ENCODE measurements at places on chromosomes 5 and 9.

DNA sequence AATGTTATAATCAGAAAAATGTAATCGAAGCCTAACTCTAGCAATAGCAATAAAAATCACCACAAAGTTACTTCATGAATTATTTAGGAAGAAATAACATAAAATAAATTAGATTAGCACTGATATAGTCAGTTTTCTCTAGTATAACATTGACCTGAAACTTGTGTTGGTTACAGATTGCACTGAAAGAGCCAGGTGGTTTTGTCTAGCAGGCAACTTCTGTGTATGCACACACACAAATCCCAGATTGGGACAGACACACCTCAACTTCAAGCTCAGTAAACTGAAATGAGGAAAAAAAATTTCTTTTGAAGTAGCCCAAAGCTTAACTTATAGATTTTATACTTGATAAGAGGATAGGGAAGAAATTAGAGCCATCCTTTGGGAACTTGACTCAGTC, 129.3 kb downstream of the EFNA5 start:
- H3K27ac ChIP-seq: no peak overlapping the region
- H3K4me3 ChIP-seq: no peak overlapping the region
- H3K27me3 ChIP-seq: no peaks in the 10 kb centered on the region
- no peaks in the 10 kb centered on the region for H3K36me3 ChIP-seq
- H3K4me1 ChIP-seq: peaks cover 4% of the 10 kb centered on the region

DNA sequence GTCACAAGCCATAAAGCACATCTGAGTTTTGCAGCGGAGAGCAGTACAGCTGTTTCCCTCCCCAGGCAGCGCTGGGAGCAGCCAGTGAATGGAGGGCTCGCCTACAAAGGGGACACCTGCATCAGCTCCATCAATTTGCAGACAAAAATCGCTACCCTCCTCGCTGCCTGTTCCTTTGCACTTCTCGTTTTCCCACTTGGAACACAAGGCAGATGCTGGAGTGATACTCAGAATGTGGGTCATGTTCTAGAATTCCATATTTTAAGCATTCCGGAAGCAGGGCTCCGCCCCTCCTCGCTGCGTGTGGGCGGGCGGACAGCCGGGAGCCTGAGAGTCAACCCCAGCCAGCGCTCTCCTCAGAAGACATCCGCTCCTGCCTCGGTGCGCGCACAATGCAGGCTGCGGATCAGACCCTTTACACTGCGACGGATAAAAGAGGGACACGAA, 92.1 kb downstream of the LMNB1 start:
- peak overlapping the region; percentile 90 for H3K4me3 ChIP-seq
- H3K27me3 ChIP-seq: no peaks in the 10 kb centered on the region
- H3K36me3 ChIP-seq: peaks cover 8% of the 10 kb centered on the region
- peak overlapping the region; percentile 87 for H3K27ac ChIP-seq

- peaks cover 24% of the 10 kb centered on the region for H3K4me1 ChIP-seq
- DNase-seq: peak; percentile 42
- no peak overlapping the region for H3K4me3 ChIP-seq
- no peaks in the 10 kb centered on the region for H3K27me3 ChIP-seq
Measured at GRCh38 chr5:34022121-34022705, 14.4 kb upstream of the AMACR start.

DNA sequence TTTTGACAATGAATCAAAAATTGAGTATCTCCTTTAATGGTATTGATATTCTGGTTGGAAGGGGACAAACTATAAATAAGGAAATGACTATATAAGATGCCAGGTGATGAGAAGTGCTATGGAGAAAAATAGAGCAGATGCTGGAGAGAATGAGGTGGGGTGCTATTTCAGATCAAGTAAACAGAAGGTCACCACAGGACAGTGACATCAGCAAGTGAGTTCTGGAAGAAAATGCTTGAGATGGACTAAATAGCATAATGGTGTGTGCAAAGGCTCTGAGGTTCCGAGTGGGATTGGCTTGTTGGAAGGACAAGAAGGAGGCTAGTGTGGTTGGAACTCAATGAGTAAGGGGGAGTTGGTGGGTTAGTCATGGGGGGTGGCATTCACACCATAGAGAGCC, 157.5 kb upstream of the SGCD start:
- H3K27ac ChIP-seq: no peak overlapping the region
- H3K27me3 ChIP-seq: peaks cover 7% of the 10 kb centered on the region
- no peak overlapping the region for H3K4me3 ChIP-seq
- no peaks in the 10 kb centered on the region for H3K36me3 ChIP-seq
- DNase-seq: no peak

DNA sequence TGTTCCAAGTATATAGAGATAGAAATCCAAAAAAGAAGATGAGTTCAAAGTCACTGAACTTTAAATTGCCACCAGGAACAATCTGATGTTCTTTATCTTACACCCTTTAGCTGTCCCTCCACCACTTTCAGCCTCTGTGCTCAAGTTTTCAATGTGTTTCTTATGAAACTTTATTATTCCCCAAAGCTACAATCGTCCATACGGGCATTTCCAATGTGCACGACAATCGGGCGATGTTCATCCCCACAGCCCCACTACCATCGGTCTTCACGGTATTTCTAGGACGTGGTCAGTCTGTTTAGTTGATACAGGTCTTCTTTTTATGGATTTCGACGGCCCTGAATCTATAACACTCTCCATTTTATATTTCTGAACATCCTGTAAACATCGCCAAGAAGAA, 238.7 kb upstream of the DAP start:
- H3K27me3 ChIP-seq: peaks cover 14% of the 10 kb centered on the region
- no peaks in the 10 kb centered on the region for H3K36me3 ChIP-seq
- no peak overlapping the region for H3K4me3 ChIP-seq
- no peak for DNase-seq
- no peaks in the 10 kb centered on the region for H3K4me1 ChIP-seq
- no peak overlapping the region for H3K27ac ChIP-seq

DNA sequence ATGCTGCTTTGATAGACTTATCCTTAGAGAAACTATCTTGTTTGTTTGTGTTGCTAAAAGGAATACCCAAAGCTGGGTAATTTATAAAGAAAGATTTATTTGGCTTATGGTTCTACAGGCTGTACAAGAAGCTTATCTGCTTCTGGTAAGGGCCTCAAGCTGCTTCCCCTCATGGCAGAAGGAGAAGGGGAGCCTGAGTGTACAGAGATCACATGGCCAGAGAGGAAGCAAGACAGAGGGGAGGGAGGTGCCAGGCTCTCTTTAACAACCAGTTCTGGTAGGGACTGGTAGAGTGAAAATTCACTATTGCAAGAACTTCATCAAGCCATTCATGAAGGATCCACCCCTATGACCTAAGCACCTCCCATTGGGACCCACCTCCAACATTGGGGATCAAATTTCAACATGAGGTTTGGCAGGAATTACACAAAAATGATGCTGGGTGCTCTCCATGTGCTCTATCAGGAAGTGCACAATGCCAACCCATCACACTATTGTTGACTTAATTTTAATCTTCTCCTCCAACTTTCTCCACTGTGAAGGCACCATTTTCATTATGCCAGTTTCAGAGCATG, 115.1 kb upstream of the SHB start:
- no peak overlapping the region for H3K4me3 ChIP-seq
- H3K4me1 ChIP-seq: no peaks in the 10 kb centered on the region
- peaks cover 4% of the 10 kb centered on the region for H3K27me3 ChIP-seq
- H3K27ac ChIP-seq: no peak overlapping the region
- no peaks in the 10 kb centered on the region for H3K36me3 ChIP-seq

- no peaks in the 10 kb centered on the region for H3K4me1 ChIP-seq
- no peak overlapping the region for H3K4me3 ChIP-seq
- no peaks in the 10 kb centered on the region for H3K27me3 ChIP-seq
Measured at GRCh38 chr5:30001826-30002225, 1191.7 kb upstream of the CDH6 start.

GRCh38 chr5:54795284-54795683, 190.1 kb downstream of the ESM1 start:
- H3K27ac ChIP-seq: no peak overlapping the region
- peaks cover 19% of the 10 kb centered on the region for H3K4me1 ChIP-seq
- no peak overlapping the region for H3K4me3 ChIP-seq
- DNase-seq: no peak
- no peaks in the 10 kb centered on the region for H3K27me3 ChIP-seq

- no peak overlapping the region for H3K4me3 ChIP-seq
- H3K36me3 ChIP-seq: no peaks in the 10 kb centered on the region
- H3K27ac ChIP-seq: no peak overlapping the region
- H3K27me3 ChIP-seq: peaks cover 12% of the 10 kb centered on the region
- DNase-seq: no peak
Measured at GRCh38 chr5:9596171-9596780, 33.9 kb downstream of the TAS2R1 start.

DNA sequence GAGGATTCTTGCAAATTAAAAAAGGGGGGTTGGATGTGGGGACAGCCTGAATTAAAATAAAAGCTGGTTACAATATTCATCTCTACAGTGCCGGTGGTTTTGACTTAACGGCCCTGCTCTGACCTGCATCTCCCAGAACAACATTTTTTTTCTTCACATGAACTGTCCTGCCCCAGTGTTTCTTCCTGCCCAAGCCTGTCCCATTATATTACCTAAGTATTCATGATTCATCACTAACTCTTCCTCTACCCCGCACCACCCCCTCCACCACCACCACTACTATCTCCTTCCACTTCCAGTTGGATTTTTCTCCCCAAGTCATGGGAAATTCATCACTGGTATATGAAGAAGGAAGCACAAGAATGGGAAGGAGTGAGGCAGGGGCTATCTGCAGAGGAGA, 90.1 kb downstream of the ZFAND5 start:
- H3K27ac ChIP-seq: no peak overlapping the region
- DNase-seq: no peak
- no peaks in the 10 kb centered on the region for H3K4me1 ChIP-seq
- H3K4me3 ChIP-seq: no peak overlapping the region
- H3K36me3 ChIP-seq: no peaks in the 10 kb centered on the region

- no peak overlapping the region for H3K27ac ChIP-seq
- no peak overlapping the region for H3K4me3 ChIP-seq
- peaks cover 3% of the 10 kb centered on the region for H3K36me3 ChIP-seq
- no peaks in the 10 kb centered on the region for H3K4me1 ChIP-seq
Measured at GRCh38 chr5:166938071-166938470, 1353.4 kb upstream of the WWC1 start.

- peaks cover 19% of the 10 kb centered on the region for H3K27me3 ChIP-seq
- peaks cover 24% of the 10 kb centered on the region for H3K4me1 ChIP-seq
- DNase-seq: no peak
- H3K4me3 ChIP-seq: no peak overlapping the region
- H3K36me3 ChIP-seq: no peaks in the 10 kb centered on the region
- no peak overlapping the region for H3K27ac ChIP-seq
Measured at GRCh38 chr5:74643111-74643562, 2.6 kb upstream of the ENC1 start.
